ELF-1 (cell line): ENCODE measurements at places on chromosomes 6 and 20.

DNA sequence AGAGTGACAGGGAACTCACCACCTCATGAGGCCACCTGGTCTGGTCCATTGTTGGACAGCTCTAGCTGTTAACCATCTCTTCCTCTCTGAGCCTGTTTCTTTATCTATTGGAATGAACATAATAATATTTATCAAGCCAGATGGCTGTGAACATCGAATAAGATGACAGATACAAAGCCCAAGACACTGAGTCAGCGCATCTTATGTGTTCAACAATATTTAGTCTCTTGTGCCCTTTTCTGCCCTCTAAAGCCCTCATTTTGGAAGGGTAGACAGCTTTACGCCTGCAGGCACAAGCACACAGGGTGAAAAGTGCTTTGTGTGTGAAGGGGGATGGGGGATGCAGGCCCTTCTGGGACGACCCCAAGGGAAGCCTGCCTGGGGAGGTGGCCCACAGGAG is 164.0 kb downstream of the GRM4 start:
- no peak for DNase-seq

DNA sequence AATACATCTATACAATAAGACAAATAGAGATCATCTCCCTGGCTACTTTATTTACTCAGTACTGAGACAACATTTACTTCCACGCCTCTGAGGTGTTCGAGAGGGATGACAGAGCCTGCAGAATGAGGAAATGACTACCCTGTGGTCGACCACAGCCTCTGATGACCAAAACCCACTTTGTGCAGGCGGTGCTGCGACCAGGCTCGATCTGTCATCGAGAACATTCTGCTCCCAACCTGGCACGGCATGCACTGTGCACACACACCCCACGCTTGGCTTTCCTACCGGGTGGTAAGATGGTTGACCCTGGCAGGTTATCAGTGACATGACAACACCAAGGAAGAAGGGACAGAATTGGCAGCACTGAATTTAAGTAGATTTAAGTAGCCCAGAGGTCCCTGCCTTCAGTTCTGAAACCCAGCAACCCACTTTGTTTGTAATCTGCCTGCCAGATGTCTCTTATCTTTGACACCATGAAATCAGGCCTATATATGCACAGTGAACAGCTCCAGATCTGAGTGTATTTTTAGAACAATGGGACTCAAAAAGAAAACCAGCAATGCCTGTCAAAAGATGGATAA is 42.6 kb downstream of the TTI1 start:
- no peak for DNase-seq

GRCh38 chr6:90890683-90891330 is 303.9 kb upstream of the MAP3K7 start:
- peak; percentile 30 for DNase-seq

GRCh38 chr20:4082406-4083097 is 67.2 kb upstream of the RNF24 start:
- peak; percentile 71 for DNase-seq

DNA sequence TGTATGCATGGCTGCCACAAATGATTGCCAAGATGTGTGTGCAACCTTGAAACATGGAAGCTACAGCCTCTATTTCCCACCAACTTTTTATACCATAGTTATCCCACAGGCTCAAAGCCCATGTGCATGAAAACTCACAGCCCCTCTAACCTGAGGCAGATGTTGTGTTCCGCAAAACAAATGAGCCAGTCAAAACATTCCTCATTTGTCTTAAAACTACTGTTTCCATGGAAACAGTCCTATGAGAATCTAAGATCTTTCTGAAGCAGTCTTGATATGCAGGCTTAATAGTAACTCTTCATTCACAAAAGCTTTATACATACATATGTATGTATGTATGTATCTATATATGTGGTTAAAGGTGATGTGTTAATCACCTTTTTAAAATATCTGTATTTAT is 31.2 kb upstream of the MANEA start:
- DNase-seq, result no peak

DNA sequence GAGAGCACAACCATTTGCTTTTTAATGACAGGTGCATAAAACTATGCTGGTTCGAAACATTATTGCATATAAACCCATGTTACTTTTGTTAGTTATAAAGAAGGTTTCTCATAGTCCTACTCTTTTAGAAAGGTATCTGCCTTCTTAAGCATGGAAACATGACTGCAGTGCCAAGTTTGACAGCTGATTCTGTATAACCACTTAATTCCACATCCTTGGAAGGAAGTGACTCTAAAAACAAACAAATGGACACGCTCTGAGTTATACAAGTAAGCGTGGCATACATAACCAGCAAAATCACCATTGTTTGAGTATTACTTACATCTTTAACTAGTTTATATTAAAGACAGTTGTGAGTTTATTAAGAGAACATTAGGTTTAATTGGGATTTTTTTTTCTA is 125.0 kb upstream of the HDGFL1 start:
- DNase-seq, result no peak

DNA sequence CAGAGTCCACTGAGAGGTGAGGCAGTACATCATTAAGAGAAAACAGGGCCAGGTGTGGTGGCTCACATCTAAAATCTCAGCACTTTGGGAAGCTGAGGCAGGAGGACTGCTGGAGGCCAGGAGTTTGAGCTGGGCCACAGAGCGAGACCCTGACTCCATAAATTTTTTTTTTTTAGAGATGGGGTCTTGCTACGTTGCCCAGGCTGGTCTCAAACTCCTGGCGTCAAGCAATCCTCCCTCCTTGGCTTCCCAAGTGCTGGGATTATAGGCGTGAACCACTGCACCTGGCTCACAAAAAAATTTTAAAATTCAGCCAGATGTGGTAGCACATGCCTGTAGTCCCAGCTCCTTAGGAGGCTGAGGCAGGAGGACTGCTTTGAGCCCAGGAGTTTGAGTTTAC is 17.3 kb downstream of the PPIL1 start:
- DNase-seq, result no peak

- DNase-seq, result peak; percentile 36
Observed at GRCh38 chr20:46308258-46309157, at the start of gene CDH22. TSS of gene CDH22 (minus strand) at chr20:46308498. CDS start at chr20:46251294, 57,204 bp downstream.

DNA sequence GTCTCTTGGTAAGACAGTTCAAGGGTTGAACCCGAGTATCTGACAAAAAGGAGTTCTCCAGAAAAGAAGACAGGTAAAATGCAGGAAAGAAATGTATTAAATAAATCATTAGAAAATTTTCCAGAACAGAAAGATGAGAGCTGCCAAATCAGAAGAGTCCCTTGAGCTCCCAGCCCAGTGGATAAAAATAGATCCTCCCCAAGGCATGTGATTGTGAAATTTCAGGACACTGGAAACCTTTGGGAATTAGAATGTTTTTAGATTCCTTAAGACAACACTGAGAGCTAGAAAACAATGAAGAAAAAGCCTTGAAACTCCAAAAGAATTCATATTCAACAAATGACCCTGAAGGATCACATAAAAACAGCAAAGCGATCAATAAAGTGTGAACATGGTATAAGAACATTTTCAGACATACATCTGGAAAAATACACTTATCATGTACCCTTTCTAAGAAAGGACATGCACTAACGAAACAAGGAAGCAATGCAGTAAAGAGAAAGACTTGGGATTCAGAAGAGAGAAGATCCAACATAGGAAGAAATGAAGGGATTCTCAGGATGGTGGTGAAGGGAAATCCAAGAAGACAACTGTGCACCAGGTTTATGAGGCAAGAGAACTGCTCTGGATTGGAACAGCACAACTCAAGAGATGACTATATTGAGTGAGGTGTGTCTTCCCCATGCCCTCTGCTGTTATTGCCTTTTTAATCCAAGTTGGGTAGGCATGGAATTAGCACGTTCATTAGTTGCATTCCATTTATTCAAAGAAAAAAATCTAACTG is 390.4 kb downstream of the SYNE1 start:
- no peak for DNase-seq

DNA sequence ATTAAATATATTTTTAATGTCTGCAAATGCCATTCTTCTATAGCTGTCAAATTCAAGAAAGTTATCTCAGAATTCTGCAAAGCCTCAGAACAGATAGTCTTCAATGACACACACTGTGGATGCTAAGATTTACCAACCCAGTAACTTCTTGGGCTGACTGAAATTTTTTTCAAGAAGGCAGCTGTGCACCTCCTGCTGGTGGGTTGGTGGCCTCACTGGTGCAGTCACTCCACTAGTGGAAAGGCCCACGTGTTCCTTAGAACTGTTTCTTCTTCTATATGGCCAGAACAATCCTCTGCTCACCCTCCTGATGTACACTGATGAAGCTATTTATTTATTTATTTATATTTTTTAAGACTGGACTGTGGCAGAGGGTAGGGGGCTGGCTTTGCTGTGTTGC is 28.1 kb upstream of the MTCL3 start:
- peak; percentile 4 for DNase-seq

GRCh38 chr20:5658912-5659345 is 91.3 kb upstream of the SHLD1 start:
- no peak for DNase-seq

- no peak for DNase-seq
Observed at GRCh38 chr20:62402456-62403150, 4.5 kb downstream of the CABLES2 start.

- no peak for DNase-seq
Observed at GRCh38 chr6:100454551-100455229, 10.0 kb downstream of the SIM1 start.

GRCh38 chr6:158516098-158516497 is 43.8 kb upstream of the TMEM181 start:
- DNase-seq, result peak; percentile 85

- DNase-seq, result no peak
Observed at GRCh38 chr20:47701612-47702011, 83.7 kb downstream of the SULF2 start.

DNA sequence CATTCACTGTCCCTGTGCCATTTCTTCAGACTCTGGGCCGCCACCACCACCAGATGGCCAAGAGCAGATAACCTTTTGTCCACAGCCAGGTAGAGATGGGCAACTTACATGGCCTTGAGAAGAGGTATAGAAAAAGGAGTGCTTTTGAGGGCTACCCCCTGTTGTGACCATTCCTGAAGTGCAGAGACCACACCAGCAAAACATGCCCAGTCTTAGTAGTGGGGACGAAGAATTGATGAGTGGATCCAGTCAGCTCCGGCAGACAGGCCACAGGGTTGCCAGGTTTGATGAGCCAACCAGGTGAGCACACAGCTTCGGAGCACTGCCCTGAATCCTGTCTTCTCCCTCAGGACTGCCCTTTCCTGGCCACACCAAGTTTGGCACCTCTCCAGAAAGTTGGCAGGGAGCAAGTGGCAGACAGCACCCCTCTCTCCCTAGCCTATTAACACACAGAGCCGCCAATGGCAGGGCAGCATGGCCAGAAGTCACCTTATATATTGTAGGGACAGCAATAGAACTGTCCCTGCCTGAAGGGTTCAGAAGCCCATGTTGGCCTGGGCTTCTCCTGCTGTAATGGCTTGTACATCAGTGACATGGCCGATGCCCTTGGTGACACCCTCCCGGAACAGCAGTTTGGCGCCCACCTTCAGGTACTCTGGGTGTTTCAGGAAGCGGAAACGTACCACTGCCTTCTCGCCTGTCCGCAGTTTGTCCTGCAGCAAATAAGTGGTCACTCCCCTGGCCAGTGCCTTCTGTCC is 7.8 kb downstream of the GTPBP2 start:
- no peak for DNase-seq
